CD4-positive, alpha-beta T cell treated with Interleukin-1 beta for 1 hour (primary cell): ENCODE measurements at places on chromosomes 4 and X.
A peak's percentile ranks its signal among the peaks of the same experiment; 100 is the strongest.

- DNase-seq: no peak
These were observed 108.3 kb upstream of the DUSP21 start for GRCh38 chrX:44735498-44735897.

DNA sequence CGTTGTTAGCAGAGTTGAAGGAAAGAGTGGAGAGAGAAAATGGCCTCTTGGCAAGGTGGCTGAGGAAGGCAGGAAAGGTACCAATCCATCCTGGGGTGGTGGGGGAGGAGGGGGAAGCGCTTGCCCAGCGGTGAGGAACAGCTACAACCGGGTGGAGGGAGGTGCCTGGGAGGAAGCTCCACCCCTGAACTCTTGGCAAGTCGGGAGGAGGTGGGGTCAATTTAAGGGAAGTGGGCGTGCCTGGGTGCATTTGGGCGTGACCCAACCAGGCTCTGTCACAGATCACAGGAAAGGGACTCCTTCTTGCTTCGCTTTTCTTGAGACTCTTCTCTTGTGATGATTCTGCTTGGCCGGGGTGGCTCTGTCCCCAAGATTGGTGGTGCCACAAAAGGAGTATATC is 41.7 kb downstream of the BCORL1 start:
- DNase-seq: peak; percentile 90

- DNase-seq: no peak
These were observed 17.2 kb upstream of the SFRP2 start for GRCh38 chr4:153806073-153806472.

DNA sequence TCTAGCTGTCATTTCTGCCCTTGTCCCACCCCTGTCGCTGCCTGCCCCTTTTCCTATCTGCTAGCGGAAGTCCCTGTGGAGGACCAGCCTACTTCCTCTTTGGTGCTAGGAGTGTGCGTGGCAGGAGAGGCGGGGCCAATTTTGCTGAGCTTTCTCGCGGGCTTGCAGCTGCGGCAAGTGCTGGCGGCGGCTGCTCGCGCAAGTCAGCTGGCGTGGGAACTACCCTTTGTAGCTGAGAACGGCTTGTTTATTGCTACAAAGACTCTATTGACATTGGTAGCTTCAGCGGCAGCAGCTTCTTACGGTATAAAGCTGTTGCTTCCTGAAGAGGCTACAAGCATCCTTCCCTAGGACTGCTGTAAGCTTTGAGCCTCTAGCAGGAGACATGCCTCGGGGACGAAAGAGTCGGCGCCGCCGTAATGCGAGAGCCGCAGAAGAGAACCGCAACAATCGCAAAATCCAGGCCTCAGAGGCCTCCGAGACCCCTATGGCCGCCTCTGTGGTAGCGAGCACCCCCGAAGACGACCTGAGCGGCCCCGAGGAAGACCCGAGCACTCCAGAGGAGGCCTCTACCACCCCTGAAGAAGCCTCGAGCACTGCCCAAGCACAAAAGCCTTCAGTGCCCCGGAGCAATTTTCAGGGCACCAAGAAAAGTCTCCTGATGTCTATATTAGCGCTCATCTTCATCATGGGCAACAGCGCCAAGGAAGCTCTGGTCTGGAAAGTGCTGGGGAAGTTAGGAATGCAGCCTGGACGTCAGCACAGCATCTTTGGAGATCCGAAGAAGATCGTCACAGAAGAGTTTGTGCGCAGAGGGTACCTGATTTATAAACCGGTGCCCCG is at the start of gene MAGEH1:
TSS of gene MAGEH1 (plus strand) at position 138 of the 843 bp plus-strand sequence. CDS start at position 386, 248 bp downstream.
- DNase-seq: peak; percentile 81

- DNase-seq: no peak
These were observed 67.4 kb downstream of the IRF2 start for GRCh38 chr4:184406958-184407391.

DNA sequence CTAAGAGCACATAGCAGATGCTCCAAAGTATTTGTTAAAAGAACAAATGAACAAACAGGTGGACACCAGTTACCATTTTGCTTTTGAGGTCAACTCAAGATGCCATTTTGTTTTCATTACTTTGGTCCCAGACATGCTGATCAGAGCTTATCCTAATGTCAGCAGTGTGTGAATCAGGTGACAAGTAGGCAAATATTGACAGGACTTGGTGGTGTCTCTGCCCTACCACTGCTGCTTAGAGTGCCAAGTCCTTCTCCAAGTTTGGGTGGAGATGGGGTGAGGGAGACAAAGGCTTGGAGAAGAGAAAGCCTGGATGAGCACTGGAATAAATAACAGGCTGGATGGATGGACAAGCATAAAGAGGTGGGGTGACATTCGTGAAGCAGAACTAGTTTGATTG is 38.7 kb downstream of the MID1IP1 start:
- DNase-seq: no peak

- DNase-seq: no peak
These were observed 2.5 kb downstream of the POU3F4 start for GRCh38 chrX:83510510-83511062.

- peak; percentile 49 for DNase-seq
These were observed 767 bp upstream of the SMIM20 start for GRCh38 chr4:25913056-25913850.

DNA sequence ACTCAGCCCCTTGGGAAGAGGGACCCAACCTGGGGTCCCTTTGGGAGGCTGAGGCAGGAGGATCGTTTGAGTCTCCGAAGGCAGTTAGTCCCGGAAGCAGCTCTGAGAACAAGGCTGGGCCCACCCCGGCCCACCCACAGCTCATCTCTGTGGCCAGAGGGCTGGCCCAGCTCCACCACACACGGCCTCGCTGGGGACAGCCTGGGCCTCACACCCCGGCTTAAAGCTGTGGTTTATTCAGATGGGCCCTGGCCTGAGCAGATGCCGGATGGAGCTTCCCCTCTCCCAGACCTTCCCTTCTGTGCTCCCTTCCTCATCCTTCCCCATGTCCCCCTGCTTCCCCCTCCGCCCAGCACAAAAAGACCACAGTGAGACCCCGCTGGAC is 54.4 kb downstream of the FAM53A start:
- DNase-seq: no peak

DNA sequence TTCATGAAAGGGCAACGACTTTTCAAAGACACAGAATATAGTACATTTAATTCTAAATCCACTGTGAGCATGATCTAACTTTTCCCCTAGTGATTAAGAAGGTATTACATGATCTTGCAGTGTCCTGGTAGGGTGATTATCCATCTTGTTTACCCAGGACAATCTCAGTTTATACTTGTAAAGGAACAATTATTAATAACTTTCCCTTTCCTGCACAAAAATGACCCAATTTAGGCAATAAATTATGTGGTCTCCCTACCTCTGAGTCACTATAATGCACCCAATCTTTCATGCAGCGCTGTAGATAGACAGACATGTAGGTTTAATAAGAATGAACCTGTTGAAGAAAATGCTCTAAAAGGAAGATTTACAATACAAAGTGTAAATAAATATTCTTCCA is 22.7 kb downstream of the UNC5C start:
- DNase-seq: no peak

DNA sequence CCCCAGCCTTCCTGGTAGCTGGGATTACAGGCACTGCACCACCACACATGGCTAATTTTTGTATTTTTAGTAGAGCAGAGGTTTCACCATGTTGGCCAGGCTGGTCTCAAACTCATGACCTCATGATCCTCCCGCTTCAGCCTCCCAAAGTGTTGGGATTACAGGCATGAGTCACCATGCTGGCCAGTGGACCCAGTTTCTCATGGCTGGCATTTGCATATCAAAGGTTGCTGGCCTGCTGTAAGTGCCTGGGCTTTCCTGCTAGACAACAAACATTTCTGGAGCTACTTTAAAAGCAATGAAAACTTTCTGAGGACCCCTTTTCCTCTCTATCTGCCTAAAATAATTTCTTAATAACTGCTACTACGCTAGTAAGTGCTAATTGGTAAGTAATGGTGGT is 228.2 kb downstream of the PCDH10 start:
- no peak for DNase-seq

DNA sequence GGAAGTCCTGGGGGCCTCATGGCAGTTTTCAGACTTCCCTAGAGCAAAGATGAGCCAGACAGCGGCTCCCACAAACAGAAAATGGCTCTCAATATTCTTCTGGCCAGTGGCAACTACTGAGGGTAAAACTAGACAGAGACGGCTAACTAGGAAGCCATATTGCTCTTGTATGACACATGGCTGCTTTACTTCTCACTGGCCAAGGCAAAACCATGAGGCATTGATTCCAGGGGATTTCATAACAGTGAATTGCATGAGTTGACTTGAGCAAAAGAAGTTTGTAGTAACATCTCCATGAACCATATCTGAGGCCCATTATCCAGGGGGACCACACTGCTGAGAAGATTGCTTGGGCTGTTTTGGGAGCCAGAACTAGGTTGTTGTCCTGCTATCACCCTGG is 13.7 kb upstream of the TLR8 start:
- no peak for DNase-seq

DNA sequence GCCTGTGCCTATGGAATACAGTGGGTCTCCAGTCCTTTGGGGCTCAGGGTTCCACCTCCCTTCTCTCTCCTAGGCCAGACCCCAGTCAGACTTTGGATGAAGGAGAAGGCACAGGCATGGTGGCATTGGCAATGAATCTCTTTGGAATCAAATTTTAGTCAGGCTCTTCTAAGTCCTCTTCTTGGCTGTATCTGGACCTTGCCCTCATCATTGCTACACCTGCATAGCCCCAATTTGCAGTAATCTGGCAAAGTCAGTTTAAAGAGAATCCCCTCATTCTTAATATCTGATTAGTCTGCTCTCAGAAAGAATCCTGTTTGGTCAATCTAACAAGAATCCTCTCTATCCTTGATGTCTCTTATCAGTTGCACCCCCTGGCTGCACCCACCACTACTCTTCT is 77.6 kb downstream of the SLC16A2 start:
- DNase-seq: no peak

DNA sequence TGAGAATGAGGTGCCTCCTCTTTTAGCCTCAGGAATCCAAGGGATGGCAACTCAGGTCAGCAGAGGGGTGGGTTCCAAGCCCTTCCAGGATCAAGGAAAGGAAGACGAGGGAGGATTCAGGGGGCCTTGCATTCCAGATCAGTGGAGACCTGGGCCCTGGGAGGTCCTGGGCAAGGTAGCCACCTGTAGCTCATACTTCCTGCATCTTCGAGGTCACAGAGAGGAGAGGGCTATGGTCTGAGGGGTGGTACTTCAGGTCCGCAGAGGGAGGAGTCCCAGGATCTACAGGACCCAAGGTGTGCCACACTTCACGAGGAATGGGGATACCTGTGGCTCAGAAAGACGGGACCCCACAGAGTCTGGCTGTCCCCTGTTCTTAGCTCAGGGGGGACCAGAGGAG is 9.2 kb downstream of the MAGEA4 start:
- DNase-seq: no peak

GRCh38 chr4:88752754-88753153 is 55.1 kb upstream of the NAP1L5 start:
- no peak for DNase-seq

DNA sequence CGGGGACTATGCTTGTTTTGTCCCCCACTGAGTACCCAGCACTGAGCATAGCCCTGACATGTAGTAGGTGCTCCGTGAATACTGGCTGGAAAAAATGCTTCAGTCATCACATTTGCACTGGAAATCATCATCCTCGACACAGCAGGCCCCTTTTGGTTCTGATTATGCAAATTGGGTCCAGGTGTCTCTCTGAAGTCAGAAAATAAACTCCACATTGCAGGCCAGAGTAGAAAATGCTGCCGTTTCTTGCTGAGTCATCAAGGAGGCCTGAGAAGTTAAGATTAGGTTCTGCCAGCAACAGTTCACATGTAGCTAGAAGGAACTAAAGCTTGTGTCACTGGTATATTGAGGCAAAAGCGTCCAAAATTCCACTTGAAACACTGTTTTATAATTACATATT is 15.0 kb upstream of the STK32B start:
- DNase-seq: no peak

DNA sequence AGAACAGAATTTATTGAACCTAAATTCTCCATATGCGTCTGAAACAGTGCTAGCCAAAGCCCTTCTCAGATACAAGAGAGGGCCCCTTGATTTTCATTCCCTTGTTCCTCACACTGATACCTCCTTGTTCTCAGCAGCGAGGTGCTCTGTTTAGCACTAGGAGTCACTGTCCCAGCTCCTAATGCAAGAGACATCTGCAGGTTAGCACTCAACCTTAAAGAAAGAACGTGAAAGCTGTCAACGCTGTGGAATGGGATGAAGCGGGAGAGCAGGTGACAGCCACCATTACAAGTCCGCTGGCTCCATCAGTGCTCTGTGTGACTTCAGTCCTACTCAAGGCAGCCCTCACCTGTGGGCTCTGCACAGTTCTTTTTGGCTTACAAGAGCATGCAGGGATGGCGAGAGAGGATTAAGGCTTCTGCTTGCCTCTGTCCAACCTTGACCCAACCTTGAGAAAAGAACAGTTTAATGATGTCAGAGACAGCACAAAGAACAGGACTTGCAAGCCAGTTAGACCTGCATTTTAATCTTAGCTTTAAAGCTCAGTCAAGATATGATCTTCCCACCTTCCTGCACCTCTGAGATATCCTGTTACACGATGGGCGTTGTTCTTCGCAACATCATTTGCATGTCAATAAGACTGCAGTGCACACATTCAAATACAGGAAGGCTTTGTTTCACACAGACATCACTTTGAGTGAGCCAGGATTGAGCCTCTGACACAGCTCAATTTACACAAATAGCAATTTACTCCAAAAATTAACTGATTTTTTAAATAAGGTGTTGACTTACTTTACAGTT is 95.1 kb downstream of the ARSF start:
- no peak for DNase-seq

- no peak for DNase-seq
These were observed 225.3 kb downstream of the MAGEB17 start for GRCh38 chrX:16392597-16392996.

DNA sequence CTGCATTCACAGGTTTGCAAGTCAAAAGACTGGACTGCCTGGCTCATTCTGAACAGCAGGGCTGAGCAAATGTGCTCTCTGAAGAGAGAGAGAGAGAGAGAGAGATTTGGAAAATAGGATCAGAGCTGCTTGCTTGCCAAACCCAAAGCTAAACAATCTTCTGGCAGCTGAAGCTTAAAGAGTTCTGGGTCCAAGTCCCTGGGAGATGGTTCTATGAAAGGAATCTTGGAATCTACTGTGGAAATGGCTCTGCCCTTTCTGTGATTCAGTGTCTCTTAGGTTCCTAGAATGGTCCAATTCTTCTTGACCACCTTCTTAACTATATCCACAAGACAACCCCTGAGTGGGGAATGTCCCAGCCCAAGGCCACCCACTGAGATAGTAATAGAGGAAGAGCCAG is 66.1 kb upstream of the EFNB1 start:
- DNase-seq: no peak

DNA sequence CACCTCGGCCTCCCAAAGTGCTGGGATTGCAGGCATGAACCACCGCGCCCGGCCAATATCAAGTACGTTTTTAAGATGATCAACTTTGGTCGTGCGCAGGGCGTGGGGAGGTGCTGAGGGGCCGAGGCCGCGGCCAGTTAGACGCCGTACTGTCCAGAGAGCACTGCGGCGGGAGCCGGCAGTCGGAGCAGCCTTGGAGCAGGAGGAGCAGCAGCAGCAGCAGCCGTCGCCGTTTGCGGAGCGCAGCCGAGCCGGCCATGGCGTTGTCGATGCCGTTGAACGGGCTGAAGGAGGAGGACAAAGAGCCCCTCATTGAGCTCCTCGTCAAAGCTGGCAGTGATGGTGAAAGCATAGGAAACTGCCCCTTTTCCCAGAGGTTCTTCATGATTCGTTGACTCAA is 8.5 kb upstream of the USP9X start:
- no peak for DNase-seq

- DNase-seq: no peak
These were observed 140.2 kb downstream of the DCLK2 start for GRCh38 chr4:150218447-150218846.

GRCh38 chr4:41121906-41122305 is 92.4 kb downstream of the APBB2 start:
- DNase-seq: no peak
